ENCODE measurements at places on chromosomes 4 and X. TPM values are rescaled to one million over a fixed set of nuclear protein-coding genes. Genes with fewer than 3 reads are reported as not detected.
A peak's percentile ranks its signal among the peaks of the same experiment; 100 is the strongest.

DNA sequence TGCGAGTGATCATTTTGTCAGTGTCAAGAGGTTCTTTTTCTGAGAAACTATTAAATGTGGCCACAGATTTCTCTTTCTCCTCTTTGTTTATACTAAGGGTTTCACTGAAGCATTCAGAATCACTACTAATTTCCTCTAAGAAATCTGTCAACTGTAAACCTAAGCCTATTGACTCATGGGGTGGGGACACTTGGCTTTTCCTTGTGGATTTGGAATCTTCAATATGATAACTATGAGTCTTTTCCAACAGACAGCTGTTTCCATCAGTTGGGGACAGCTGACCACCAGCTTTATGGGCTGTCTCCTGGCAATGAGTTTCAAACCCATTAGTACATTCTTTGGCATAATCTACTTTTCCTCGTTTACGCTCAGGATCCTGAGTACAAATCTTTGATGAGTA, 13.8 kb downstream of the PGRMC1 start:
- H3K27ac ChIP-seq = no peak overlapping the region
- no peak overlapping the region for H3K4me3 ChIP-seq
- no peaks in the 10 kb centered on the region for H3K4me1 ChIP-seq
- no peak for DNase-seq
- no peaks in the 10 kb centered on the region for H3K27me3 ChIP-seq

TCP11X2 gene
- not detected for total RNA-seq

GRCh38 chr4:819401-820229, 6.3 kb downstream of the CPLX1 start:
- H3K27ac ChIP-seq = no peak overlapping the region
- peaks cover 43% of the 10 kb centered on the region for H3K27me3 ChIP-seq
- H3K4me3 ChIP-seq = no peak overlapping the region
- H3K4me1 ChIP-seq = no peaks in the 10 kb centered on the region

DNA sequence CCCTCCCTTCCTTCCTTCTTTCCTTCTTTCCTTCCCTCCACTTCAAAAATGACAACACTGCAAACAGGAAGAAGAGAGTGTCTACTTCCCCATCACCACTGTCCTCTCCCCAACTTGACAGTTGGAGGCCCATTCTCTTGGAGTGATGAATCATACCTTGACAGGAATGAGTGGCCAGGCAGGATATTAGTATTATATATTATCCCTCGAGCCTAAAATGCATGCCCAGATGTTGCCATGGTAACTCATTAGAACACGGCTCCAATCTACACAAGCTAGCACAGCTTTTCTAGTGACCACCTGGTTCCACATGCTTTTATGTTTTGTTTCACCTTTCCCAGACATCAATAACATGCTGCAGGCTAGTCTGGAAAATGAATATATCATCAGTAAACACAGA, 71.3 kb upstream of the LHFPL1 start:
- no peaks in the 10 kb centered on the region for H3K36me3 ChIP-seq
- H3K4me3 ChIP-seq = no peak overlapping the region
- DNase-seq = no peak
- no peaks in the 10 kb centered on the region for H3K27me3 ChIP-seq
- no peak overlapping the region for H3K27ac ChIP-seq

GLOD5 gene
- total RNA-seq = not detected

- no peak overlapping the region for H3K27ac ChIP-seq
- no peak overlapping the region for H3K4me3 ChIP-seq
- no peak for DNase-seq
- no peaks in the 10 kb centered on the region for H3K36me3 ChIP-seq
Measured at GRCh38 chr4:75321484-75321883, 192.7 kb downstream of the RCHY1 start.

- H3K27me3 ChIP-seq = peaks cover 1% of the 10 kb centered on the region
- no peak for DNase-seq
- H3K36me3 ChIP-seq = no peaks in the 10 kb centered on the region
- no peak overlapping the region for H3K27ac ChIP-seq
- no peak overlapping the region for H3K4me3 ChIP-seq
Measured at GRCh38 chr4:159145318-159145991, 42.6 kb downstream of the RAPGEF2 start.

EPGN gene
- not detected for total RNA-seq

- DNase-seq = no peak
- H3K27me3 ChIP-seq = peaks cover 23% of the 10 kb centered on the region
- peaks cover 1% of the 10 kb centered on the region for H3K4me1 ChIP-seq
- no peaks in the 10 kb centered on the region for H3K36me3 ChIP-seq
- H3K27ac ChIP-seq = no peak overlapping the region
Measured at GRCh38 chr4:6332042-6332668, 62.5 kb downstream of the WFS1 start.

RAI2 gene
- total RNA-seq = not detected

RASSF6 gene
- 4.0 TPM for total RNA-seq

GRCh38 chrX:55717521-55718497, at the start of gene RRAGB:
Gene RRAGB, plus strand, starts transcription at chrX:55717749. Its CDS starts 579 bp downstream, at chrX:55718328.
- peak; percentile 74 for DNase-seq
- peaks cover 31% of the 10 kb centered on the region for H3K36me3 ChIP-seq
- peak within 1 kb of the TSS; percentile 93 for H3K27ac ChIP-seq

- H3K4me3 ChIP-seq = no peak overlapping the region
- no peak for DNase-seq
- H3K27ac ChIP-seq = no peak overlapping the region
- no peaks in the 10 kb centered on the region for H3K36me3 ChIP-seq
Measured at GRCh38 chrX:43676971-43677572, 21.0 kb downstream of the MAOA start.

- H3K27me3 ChIP-seq = no peaks in the 10 kb centered on the region
- DNase-seq = no peak
- H3K27ac ChIP-seq = no peak overlapping the region
- peaks cover 23% of the 10 kb centered on the region for H3K36me3 ChIP-seq
Measured at GRCh38 chrX:19658030-19658429, 142.7 kb upstream of the MAP3K15 start.

DNA sequence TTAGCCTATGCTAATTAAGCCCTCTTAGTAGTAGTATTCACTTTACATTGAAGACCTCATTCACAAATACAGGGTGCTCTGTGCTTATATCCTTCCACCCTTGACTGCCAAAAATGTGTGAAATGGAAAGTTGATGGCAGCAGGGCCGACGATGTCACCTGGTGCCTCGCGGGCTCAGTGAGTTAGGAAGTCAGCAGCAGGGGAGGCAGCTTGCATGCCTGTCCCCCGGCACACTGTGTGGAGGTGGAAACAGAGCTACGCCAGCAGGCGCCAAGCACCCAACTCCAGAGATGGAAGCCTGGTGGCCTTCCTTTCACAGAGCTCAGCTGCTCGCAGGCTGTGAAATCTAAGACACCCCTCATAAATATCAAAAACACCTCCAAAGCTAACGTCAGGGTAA, 8.4 kb downstream of the MSL3 start:
- H3K36me3 ChIP-seq = peaks cover 77% of the 10 kb centered on the region
- no peaks in the 10 kb centered on the region for H3K27me3 ChIP-seq
- H3K4me1 ChIP-seq = peaks cover 52% of the 10 kb centered on the region
- DNase-seq = no peak
- H3K27ac ChIP-seq = peak overlapping the region; percentile 50

ARHGEF9 gene
- total RNA-seq = 25.1 TPM

SMPX gene
- total RNA-seq = not detected

DNA sequence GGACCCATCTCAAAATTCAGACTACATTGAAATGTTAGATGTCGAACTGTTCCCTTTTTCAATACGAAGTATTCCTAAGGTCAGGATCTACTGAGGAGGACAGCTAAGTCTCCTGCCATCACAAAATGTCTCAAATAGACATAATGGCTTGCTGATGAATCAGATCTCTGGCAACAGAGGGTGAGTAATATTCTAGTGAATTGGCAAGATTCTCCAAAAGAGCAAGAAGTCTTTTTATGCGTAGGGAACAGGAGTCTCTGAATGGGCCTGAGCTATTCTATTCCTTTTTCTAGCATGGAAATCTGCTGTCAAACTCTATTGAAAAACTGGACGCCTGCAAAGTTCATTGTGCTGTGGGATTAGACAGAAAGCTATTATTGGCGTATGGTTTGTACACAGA, 145.4 kb downstream of the FNIP2 start:
- no peak for DNase-seq
- H3K4me3 ChIP-seq = no peak overlapping the region

DNA sequence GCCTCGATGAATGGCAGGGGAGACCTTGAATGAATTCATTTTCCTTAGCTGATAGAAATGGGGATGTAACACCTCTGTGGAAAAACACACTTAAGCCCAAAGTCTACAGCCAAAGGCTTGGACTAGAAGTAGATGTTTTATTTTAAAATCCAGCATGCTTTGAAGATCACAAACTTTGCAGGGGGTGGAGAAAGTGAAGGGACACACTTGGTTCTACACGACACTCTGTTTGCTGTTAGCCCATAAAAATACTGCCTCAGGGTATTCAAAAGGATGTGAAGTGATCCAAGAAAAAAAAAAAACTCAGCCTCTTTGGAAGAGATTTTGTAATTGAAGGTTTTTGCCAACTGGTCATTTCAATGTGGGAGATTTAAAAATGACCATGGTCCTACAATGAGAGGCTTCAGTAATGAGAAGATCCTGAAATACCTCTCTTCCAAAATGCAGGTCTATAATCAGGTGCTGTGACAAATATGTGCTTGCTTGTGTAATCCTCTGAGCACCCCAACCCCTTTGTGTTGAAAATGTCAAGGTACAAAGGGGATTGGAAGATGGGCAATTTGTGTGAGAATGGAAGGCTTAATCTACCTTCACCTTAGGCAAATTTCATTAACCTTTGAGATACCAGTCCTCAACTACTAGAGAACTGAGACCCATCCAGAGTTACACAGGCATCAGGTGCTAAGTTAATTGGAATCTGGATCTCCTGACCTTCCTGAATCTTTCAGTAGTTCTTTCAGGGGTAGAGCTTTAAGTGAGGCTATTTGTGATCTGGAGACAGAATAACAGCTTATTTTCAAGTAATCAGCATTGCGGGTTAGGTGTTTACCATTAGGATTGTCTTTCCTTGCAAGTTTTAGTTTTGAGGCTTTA, 82.5 kb downstream of the HS6ST2 start:
- H3K4me1 ChIP-seq = no peaks in the 10 kb centered on the region
- no peak overlapping the region for H3K27ac ChIP-seq
- H3K27me3 ChIP-seq = no peaks in the 10 kb centered on the region
- H3K4me3 ChIP-seq = no peak overlapping the region

ETDA gene
- total RNA-seq = not detected

- H3K27me3 ChIP-seq = no peaks in the 10 kb centered on the region
- H3K4me3 ChIP-seq = no peak overlapping the region
- peaks cover 19% of the 10 kb centered on the region for H3K36me3 ChIP-seq
- no peak for DNase-seq
- peaks cover 49% of the 10 kb centered on the region for H3K4me1 ChIP-seq
Measured at GRCh38 chr4:1244081-1244977, 4.6 kb downstream of the CTBP1 start.

NDNF gene
- not detected for total RNA-seq

SFRP2 gene
- total RNA-seq = not detected

GRCh38 chrX:15310117-15310516, 5.3 kb downstream of the ASB11 start:
- no peaks in the 10 kb centered on the region for H3K27me3 ChIP-seq
- no peaks in the 10 kb centered on the region for H3K36me3 ChIP-seq
- no peak for DNase-seq

NWD2 gene
- not detected for total RNA-seq

- H3K27me3 ChIP-seq = no peaks in the 10 kb centered on the region
- H3K36me3 ChIP-seq = no peaks in the 10 kb centered on the region
- no peak overlapping the region for H3K4me3 ChIP-seq
Measured at GRCh38 chr4:126937846-126938422, 694.8 kb upstream of the INTU start.

GRCh38 chr4:177119021-177119471, 190.6 kb upstream of the NEIL3 start:
- H3K36me3 ChIP-seq = no peaks in the 10 kb centered on the region
- H3K27me3 ChIP-seq = no peaks in the 10 kb centered on the region
- no peak overlapping the region for H3K27ac ChIP-seq
- no peak for DNase-seq
- no peaks in the 10 kb centered on the region for H3K4me1 ChIP-seq

DNA sequence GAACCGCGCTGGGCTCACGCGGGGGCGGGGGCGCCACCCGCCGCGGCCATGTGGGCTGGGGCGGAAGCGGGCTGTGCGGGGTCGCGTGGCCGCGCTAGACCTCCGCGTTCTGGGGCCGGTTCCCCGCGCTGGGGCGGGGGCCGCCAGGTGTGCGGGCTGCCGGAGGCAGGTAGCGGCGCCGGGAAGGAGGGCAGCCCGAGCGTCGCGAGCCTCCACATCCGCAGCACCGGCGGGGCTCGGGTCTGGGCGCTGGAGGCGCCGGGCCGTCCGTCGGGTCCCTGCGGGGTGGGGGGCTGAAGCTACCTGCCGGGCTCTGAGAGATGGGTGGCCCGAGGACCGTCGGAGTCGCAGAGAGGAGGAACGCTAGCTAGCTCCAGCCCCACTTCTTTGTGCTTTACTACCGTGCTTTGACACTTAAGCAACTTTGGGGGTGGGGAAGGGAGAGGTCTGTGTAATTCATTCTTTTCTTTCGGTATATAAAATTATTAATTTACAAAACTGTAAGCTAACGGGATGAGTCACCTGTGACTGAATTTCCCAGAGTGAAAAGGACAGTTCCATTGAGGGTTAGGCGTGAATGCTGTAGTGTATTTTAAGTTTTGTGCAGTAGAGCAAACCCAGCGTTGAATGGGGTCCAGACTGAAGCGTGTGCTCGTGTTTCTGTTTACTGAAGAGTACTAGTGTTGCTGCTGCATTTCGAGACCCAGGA, 689 bp downstream of the METAP1 start:
- peak overlapping the region; percentile 84 for H3K4me3 ChIP-seq
- no peaks in the 10 kb centered on the region for H3K27me3 ChIP-seq
- no peaks in the 10 kb centered on the region for H3K36me3 ChIP-seq
- H3K27ac ChIP-seq = peak overlapping the region; percentile 71
- no peak for DNase-seq

WDR17 gene
- 5.7 TPM for total RNA-seq

GRCh38 chrX:14050709-14051108, 21.0 kb upstream of the GEMIN8 start:
- no peak overlapping the region for H3K4me3 ChIP-seq
- no peak for DNase-seq
- no peaks in the 10 kb centered on the region for H3K4me1 ChIP-seq
- H3K36me3 ChIP-seq = no peaks in the 10 kb centered on the region
- H3K27ac ChIP-seq = no peak overlapping the region

GRCh38 chrX:8730812-8731558, 952 bp downstream of the ANOS1 start:
- no peak overlapping the region for H3K4me3 ChIP-seq
- H3K4me1 ChIP-seq = no peaks in the 10 kb centered on the region
- H3K27me3 ChIP-seq = peaks cover 10% of the 10 kb centered on the region
- no peaks in the 10 kb centered on the region for H3K36me3 ChIP-seq
- H3K27ac ChIP-seq = no peak overlapping the region

DNA sequence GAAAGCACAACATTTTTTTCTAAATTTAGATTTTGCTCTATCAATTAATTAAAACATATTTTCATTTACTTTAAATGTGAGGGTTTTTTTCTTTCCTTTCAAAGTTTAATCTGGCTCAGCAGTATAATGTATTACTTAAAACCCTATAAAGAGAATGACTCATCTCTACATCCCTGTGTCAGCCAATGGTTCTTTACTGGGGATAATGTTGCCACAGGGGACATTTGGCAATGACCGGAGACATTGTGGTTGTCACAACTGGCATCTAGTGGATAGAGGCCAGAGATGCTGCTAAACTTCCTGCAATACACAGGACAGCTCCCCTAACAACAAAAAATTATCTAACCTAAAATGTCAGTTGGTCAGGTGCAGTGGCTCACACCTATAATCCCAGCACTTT, 53.8 kb downstream of the SYNPO2 start:
- no peak for DNase-seq
- peaks cover 23% of the 10 kb centered on the region for H3K27me3 ChIP-seq
- no peaks in the 10 kb centered on the region for H3K4me1 ChIP-seq
- no peaks in the 10 kb centered on the region for H3K36me3 ChIP-seq
